ENCODE measurements at places on chromosomes 12 and 14.
A peak's percentile ranks its signal among the peaks of the same experiment; 100 is the strongest.

DNA sequence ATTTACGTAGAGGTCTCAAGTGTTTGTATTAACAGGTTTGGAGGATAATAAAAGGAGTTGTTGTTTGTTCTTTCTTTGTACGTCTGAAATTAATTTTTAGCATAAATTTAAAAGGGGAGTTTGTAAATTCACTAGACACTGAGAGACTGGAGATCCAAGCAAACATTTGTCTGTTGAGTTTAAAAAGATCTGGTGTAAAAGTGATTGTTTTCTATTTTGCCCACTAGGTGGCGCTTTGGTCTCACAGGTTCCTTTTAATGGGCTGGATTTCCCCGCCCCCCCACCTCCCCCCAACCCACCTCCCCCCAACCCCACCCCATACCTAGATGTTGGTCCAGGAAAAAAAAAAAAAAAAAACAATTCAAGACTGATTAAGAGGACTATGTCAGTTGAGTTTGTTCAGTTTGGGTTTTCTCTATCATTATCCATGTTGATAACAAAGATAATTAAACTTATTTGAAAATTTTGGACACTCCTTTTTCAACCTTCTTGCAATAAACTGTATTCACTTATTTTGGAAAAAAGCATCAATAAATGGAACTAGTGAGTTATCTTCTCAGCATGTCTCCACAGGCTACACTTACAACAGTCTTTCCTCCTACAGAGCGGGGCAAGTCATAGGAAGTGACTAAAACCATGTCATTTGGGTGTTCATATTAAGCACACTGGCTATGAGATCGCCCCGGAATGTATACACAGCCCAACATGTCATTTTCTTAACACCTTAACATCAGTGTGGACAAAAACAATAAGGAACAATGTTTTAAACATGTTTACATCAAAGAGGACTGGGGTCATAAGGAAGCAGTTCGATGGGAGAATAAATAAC lies 841.1 kb downstream of the NRXN3 start:
- peak; percentile 51 for DNase-seq

DNA sequence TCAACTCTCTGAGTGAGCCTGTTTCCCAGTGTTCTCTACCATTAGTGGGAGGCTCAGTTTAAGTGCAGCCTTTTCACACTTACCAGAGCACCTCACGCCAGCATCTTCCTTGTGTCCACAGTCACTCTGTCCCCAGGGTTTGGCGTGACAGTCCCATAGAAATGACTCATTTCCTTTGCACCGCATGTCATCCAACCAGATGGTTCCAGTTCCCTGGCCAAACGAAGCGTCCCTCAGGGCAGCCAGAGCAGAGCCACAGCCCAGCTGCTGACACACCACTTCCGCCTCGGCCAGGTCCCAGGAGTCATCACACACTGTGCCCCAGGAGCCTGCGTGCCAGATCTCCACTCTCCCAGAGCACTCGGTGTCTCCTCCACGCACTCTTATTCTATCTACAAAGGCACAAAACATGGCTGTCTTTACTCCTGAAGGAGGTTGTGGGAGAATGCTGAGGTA lies 65.4 kb downstream of the ACSM4 start:
- DNase-seq, result no peak

- DNase-seq, result no peak
Observed at GRCh38 chr12:17976202-17976601, 113.8 kb downstream of the RERGL start.

GRCh38 chr14:105888151-105888550 lies 361.8 kb downstream of the TMEM121 start:
- no peak for DNase-seq

DNA sequence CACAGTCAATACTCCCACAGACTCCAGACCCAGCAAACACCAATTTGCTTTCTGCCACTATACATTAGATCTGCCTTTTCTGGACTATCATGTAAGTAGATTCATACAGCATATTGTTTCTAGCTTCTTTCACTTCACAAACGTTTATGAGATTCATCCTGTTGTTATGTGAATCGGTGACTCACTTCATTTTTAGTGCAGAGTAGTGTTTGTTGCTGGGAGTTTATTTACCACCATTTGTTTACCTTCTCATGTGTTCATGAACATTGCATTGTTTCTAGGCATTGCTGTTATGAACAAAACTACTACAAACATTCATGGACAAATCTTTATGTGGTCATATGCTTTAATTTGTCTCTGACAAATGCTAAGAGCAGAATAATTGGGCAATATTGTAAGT lies 807.8 kb upstream of the TMEM132C start:
- DNase-seq, result no peak

DNA sequence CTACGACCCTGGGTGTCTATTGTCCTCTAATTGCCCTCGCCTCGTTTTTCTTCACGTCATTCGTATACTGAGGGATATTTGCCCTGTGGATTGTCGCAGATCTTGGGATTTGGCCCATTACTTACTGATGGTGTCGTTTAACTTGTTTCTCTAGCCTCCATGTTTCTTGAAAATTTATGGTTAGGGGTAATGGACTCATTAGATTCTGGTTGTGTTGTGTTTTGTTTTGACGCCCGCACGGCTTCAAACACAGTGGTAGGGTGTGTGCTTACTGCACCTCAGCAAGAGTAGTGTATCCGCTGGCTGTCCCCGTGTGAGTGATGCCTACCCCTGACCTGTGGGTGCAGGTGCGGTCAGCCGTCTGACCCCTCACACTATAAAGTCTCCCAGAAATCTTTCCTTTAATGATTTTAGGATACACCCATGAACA lies 874 bp upstream of the RNU6-8 start:
- DNase-seq, result peak; percentile 14

DNA sequence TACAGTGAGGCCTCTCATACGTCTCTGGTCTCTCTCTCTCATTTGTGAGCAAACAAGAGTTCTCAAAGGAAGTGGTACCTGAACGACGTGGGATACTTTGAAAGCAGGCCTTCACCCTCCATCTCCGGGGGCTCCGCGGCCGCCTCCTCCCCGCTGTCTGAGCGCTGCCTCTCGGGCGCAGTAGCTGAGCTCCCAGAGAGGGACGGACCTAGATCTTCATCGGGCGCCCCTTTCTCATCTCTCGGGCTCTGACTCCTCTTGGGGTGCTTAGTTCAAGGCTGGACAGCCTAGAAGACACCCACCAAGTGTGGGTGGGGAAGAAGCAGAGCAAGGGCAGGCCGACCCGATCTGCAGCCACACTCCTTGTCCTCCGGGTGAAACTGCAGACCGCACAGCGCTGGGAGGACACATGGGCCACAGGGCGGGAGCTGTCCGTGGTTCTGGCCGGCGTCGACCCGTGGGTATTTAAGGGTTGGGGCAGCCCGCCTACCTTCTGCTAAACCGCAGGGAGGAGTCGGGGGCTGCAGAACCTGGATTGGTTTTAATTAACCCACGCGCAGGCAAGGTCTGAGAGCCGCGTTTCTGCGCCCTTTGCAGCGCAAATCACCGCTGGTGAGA lies 92.7 kb downstream of the PAH start:
- DNase-seq, result no peak

- DNase-seq, result no peak
Observed at GRCh38 chr12:22615963-22616501, 8.9 kb upstream of the ETNK1 start.

- peak; percentile 54 for DNase-seq
Observed at GRCh38 chr12:41514021-41514777, 326.1 kb downstream of the PDZRN4 start.

DNA sequence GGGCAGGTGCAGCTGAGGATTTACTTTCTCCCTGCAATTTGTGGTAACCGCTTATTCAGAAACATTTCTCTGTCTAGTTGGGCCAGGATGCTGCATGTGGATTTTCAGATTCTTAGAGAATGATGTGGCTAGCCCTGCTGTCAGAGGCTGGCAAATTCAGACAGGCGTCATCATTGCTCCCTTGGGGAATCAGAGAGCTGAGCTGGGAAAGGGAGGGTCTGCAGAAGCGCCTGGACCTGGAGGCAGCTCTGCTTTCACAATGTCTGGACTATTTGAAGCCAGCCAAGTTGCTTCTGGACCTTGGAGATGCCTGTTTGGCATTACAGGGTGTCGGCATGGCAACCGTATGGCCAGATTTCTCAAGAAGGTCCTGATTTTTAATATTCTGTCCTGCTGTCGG lies 3.4 kb downstream of the GALNT16 start:
- no peak for DNase-seq

GRCh38 chr12:65019696-65020234 lies 101.3 kb downstream of the WIF1 start:
- DNase-seq, result no peak

- no peak for DNase-seq
Observed at GRCh38 chr14:29740491-29740890, 187.2 kb downstream of the PRKD1 start.

- no peak for DNase-seq
Observed at GRCh38 chr14:80212023-80212397, 706 bp upstream of the DIO2 start.

Data from NCI-H1105 (cell line).